Tibial nerve (tissue), 4 donors: ENCODE measurements at places on chromosomes 11 and 22. TPM values are rescaled to one million over a fixed set of nuclear protein-coding genes. Genes with fewer than 3 reads are reported as not detected.

The CFAP300 gene
- 11.8 TPM for total RNA-seq

GRCh38 chr22:20128902-20129746, 2.5 kb upstream of the ZDHHC8 start:
- peak overlapping the region; percentile 94 for H3K27ac ChIP-seq
- DNase-seq: no peak
- H3K4me1 ChIP-seq: peaks cover 35% of the 10 kb centered on the region
- peaks cover 41% of the 10 kb centered on the region for H3K36me3 ChIP-seq

GRCh38 chr22:39610766-39611165, 40.2 kb downstream of the CACNA1I start:
- H3K36me3 ChIP-seq: no peaks in the 10 kb centered on the region
- H3K4me1 ChIP-seq: no peaks in the 10 kb centered on the region
- no peak for DNase-seq
- H3K27me3 ChIP-seq: no peaks in the 10 kb centered on the region
- H3K4me3 ChIP-seq: no peak overlapping the region

GRCh38 chr11:810040-810567, 337 bp downstream of the RPLP2 start:
- no peaks in the 10 kb centered on the region for H3K27me3 ChIP-seq
- peak overlapping the region; percentile 97 for H3K27ac ChIP-seq
- no peak for DNase-seq

DNA sequence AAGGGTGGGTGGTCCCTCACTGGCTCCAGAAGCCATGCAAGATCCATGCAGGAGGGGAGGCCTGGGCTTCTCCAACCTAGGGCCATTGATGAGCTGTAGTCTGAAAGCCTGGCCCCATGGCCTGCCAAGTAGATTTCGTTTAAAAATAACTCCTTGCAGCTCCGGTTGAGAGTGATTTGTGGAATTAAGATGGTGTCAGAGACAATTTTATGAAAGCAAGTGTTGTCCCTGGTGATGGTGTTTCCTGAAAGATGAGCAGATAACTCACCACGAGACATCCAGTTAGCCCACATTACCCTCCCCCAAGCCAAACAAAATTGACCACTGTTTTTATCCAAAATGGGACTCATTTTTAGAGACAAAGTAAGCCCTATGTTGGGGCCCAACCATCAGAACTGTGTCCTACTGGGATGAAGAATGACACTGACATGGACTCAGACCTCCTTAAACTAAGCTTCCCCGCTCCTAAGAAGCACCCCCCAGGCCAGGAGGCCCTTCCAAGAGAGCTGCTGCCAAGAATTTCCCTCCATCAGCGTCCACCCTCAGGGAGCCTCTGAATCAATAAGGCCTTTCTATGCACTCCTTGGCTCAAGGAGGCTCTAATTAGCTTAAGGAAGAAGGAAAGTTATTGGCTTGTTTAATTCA, 174.2 kb upstream of the NCAM1 start:
- H3K4me1 ChIP-seq: no peaks in the 10 kb centered on the region
- no peak overlapping the region for H3K27ac ChIP-seq
- no peaks in the 10 kb centered on the region for H3K27me3 ChIP-seq
- no peaks in the 10 kb centered on the region for H3K36me3 ChIP-seq
- no peak for DNase-seq
- H3K4me3 ChIP-seq: no peak overlapping the region

The OR51Q1 gene
- not detected for total RNA-seq

The CNTN5 gene
- total RNA-seq: not detected

DNA sequence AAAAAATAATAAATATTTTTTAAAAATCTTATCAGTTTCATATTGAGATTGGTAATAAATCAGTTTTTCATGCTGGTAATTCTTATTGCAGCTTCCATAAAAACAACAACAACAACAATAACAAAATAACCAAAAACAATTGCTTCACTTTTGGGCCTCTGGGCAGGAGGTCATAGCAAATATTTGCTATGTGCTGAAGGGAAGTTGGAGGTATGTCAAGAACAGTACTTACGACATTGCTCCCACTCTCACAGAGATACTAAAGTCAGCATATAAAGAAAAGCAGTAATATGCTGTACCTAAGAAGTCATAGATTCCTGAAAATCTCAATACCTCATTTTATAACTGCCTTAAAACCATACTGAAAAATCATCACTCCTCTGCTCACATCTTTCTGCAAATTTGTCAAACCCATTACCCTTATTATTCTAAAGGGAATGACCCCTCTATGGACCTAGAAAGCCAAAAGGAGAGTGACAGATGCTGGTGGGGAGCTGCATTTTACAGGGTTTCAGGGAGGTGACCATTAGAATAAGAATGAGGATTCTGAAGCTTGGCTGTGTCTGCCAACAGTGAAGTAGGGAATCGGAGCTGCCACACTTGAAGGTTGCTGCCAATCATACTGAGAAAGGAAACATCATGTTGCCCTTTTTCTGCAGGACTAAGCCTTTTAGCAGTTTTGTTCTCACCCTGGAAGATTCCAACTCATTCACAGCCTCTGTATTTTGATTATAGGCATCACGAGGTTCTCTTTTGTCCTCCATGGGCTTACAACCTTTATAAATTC, 742.9 kb downstream of the LRRC4C start:
- no peak overlapping the region for H3K27ac ChIP-seq
- H3K4me3 ChIP-seq: no peak overlapping the region
- no peaks in the 10 kb centered on the region for H3K27me3 ChIP-seq
- no peak for DNase-seq

DNA sequence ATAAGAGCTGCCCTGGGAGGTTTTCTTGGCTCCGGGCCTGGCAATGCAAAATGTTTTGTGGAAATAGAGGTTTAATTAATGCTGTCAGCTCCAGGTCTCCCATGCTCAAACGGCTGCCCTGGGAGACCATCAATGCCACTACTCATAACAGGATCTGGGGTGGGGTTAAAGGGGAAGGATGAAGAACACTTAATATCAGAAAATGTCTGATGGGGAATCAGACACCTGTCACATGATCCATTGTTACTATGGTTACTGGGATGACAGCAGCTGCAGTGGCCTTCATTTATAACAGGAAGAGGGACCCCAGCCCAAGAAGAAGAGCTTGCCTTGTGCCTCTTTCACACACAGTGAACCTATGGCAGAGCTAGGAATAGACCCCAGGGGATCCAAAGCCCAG, 2.2 kb upstream of the SYT13 start:
- H3K36me3 ChIP-seq: peaks cover 6% of the 10 kb centered on the region
- H3K27me3 ChIP-seq: no peaks in the 10 kb centered on the region
- H3K27ac ChIP-seq: no peak overlapping the region
- no peaks in the 10 kb centered on the region for H3K4me1 ChIP-seq

DNA sequence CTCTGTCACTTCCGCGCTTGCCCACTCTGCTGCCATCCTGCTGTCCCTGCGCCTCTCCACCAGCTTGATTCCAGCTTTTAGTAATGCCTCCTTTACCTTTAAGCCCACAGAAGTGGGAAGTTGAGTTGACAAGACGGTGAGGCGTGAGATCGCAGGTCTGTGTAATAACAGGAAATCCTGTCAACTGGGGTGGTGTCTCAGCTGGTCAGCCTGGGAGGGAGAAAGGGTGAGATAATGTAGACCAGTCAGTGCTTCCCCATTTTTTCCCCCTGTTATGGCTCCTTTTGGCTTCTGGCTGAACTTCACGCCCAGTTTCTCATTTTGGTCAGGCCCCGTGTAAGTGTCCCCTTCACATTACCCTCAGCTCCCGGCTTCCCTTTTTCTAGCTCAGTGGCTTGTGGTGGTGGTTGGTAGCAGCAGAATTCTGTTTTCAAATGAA, 98.9 kb downstream of the TRAF6 start:
- no peak for DNase-seq
- peaks cover 42% of the 10 kb centered on the region for H3K4me1 ChIP-seq
- no peaks in the 10 kb centered on the region for H3K27me3 ChIP-seq

GRCh38 chr11:7485186-7486097, at the start of gene OLFML1:
Gene OLFML1, plus strand, starts transcription at chr11:7485506. Its CDS starts 370 bp downstream, at chr11:7485876.
- DNase-seq: peak; percentile 25
- peak within 1 kb of the TSS; percentile 49 for H3K27ac ChIP-seq
- H3K36me3 ChIP-seq: no peaks in the 10 kb centered on the region
- peak within 1 kb of the TSS; percentile 16 for H3K4me3 ChIP-seq
- no peaks in the 10 kb centered on the region for H3K4me1 ChIP-seq

The CLMP gene
- 89.0 TPM for total RNA-seq

The MS4A6E gene
- total RNA-seq: not detected

GRCh38 chr22:44172370-44173108, 8.2 kb upstream of the PARVG start:
- peak overlapping the region; percentile 82 for H3K27ac ChIP-seq
- no peak overlapping the region for H3K4me3 ChIP-seq
- H3K27me3 ChIP-seq: no peaks in the 10 kb centered on the region
- no peaks in the 10 kb centered on the region for H3K36me3 ChIP-seq
- peak; percentile 52 for DNase-seq

- no peak overlapping the region for H3K27ac ChIP-seq
- no peak for DNase-seq
- peaks cover 11% of the 10 kb centered on the region for H3K4me1 ChIP-seq
- H3K27me3 ChIP-seq: no peaks in the 10 kb centered on the region
- no peaks in the 10 kb centered on the region for H3K36me3 ChIP-seq
- no peak overlapping the region for H3K4me3 ChIP-seq
Observed at GRCh38 chr11:66902486-66903177, 45.8 kb downstream of the LRFN4 start.
